Aorta (tissue), 5 donors: ENCODE measurements at places on chromosomes 12 and 14. TPM values are rescaled to one million over a fixed set of nuclear protein-coding genes. Genes with fewer than 3 reads are reported as not detected.

GRCh38 chr12:91493308-91493707 lies 310.7 kb upstream of the DCN start:
- no peaks in the 10 kb centered on the region for H3K4me1 ChIP-seq
- H3K4me3 ChIP-seq = no peak overlapping the region
- H3K27ac ChIP-seq = no peak overlapping the region
- no peak for DNase-seq
- H3K27me3 ChIP-seq = no peaks in the 10 kb centered on the region

- no peak overlapping the region for H3K27ac ChIP-seq
- H3K4me3 ChIP-seq = no peak overlapping the region
- DNase-seq = no peak
- peaks cover 6% of the 10 kb centered on the region for H3K36me3 ChIP-seq
- H3K4me1 ChIP-seq = peaks cover 3% of the 10 kb centered on the region
Measured at GRCh38 chr14:23066855-23067744, 9.8 kb upstream of the CDH24 start.

CLEC7A gene
- 25.8 TPM for total RNA-seq

DNA sequence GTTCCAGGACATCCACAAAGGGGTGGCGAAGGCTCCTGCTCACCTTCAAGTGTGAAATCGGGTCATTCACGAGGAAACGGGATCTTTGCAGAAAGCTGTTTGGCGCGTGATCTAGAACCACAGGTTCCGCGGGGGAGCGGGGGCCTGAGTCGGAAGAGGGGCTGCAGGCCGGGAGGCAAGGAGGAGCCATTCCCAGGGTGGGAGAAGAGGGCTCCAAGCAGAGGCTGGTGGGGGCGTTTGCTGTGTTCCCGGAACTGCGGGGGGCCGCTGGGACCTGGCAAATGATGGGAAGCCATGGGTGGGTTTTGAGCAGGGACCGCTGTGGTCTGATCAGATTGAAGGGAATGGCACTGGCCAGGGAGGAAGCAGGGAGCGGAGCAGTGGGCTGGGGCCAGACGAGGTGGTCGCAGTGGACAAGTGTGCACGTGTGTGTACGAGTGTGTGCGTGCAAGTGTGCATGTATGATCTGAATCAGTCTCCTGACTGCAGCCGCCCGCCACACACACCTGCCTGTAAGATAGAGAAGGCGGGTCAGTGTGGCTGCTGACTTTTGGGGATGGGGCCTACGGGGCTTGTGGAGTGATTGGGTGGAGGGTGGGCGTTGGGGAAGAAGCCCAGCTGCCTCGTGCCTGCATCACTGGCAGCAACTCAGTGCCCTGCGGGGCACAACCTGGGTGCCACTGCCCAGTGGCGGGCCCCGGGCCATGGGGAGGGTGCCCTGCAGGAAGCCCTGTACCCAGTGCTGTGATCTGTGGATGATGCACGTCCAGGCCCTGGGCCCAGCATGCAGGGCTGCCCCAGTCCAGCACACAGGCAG lies 141.9 kb downstream of the KIF26A start:
- H3K4me1 ChIP-seq = no peaks in the 10 kb centered on the region
- DNase-seq = peak; percentile 67
- no peaks in the 10 kb centered on the region for H3K27me3 ChIP-seq
- no peaks in the 10 kb centered on the region for H3K36me3 ChIP-seq

MTHFD1 gene
- total RNA-seq = 44.6 TPM

TROAP gene
- 4.3 TPM for total RNA-seq

CLEC14A gene
- total RNA-seq = 36.8 TPM

MGAT4C gene
- total RNA-seq = 1.0 TPM

DPPA3 gene
- not detected for total RNA-seq

GRCh38 chr14:54137614-54137961 lies 181.0 kb upstream of the BMP4 start:
- H3K36me3 ChIP-seq = no peaks in the 10 kb centered on the region
- H3K4me1 ChIP-seq = peaks cover 2% of the 10 kb centered on the region
- H3K4me3 ChIP-seq = no peak overlapping the region
- H3K27me3 ChIP-seq = no peaks in the 10 kb centered on the region
- H3K27ac ChIP-seq = no peak overlapping the region

DNA sequence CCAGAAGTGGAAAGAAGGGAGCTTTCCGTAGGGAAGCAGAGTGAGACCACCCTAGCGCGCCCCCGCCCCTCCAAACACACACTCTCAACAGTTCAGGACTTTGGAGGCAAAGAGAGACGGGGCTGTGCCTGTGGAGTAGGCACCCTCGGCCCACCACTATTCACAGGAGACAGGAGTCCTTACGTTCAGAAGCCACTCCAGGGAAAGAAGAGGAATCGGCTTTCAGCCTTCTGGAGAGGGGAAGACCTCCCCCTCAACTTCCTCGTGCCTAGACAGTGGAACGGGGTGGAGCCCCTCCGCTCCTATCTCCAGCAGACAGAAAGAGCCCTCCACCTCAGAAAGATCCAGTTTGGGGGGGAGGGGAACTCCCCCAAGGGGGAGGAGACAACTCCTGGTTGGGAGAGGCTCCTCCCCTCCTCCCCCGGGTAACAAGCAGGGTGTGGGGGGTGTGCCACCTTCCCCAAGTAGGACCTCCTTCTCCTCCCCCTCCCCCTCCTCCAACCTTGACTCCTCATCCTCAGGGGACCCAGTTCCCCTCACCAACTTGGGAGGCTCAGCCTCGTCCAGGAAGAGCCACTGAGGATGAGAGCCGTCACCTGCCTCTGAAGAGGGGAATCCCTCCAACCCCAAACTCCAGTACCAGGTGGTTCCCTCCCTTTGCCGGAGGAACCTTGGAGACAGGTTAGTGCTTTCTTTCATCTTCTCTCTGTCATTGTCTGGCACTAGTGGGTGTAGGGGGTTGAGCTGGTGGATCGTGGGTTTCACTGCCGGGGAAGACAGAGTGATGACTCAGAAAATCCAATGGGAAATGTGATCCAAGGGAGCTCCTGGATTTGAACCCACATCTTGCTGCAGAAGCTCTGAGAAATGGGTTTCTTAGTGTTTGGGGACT lies 883 bp downstream of the FOXJ2 start:
- H3K4me3 ChIP-seq = peak overlapping the region; percentile 99
- H3K4me1 ChIP-seq = peaks cover 13% of the 10 kb centered on the region

ESR2 gene
- total RNA-seq = 0.10 TPM

DNA sequence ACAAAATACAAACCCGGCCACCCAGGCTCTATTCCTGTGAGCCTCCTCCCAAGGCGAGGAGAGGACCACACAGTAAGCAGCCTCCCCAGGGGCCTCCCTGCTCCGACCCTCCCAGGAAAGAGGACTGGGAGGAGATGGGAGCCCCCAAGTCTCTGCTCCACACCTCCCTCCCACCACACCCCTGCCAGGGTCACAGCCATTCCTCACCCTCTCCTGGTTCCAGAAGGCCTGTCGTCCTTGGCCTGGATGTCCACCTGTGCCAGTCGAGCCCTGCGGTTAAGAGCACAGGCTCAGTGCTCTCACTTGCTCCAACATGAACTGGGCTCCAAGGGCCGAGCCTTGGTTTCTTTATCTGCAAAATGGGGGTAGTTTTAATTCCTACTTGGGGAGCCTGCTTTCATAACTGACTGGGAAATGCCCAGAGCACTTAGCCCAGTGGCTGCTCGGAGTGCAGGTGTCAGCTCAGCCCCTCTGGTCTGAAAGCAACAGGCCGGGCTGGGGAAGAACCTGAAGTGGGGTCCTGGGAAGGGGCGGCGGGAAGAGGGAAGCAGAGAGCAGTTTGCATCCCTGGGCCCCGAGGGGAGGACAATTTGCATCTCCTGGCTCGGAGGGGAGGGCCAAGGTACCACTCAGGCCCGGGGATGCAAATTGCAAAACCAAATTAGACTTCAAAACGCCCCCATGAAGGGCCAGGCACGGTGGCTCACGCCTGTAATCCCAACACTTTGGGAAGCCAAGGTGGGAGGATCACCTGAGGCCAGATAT lies 23.6 kb downstream of the TCHP start:
- H3K36me3 ChIP-seq = no peaks in the 10 kb centered on the region
- H3K27me3 ChIP-seq = no peaks in the 10 kb centered on the region
- peak; percentile 59 for DNase-seq
- no peak overlapping the region for H3K27ac ChIP-seq
